Kasumi-1 (cell line): ENCODE measurements at places on chromosomes 6 and 20.

DNA sequence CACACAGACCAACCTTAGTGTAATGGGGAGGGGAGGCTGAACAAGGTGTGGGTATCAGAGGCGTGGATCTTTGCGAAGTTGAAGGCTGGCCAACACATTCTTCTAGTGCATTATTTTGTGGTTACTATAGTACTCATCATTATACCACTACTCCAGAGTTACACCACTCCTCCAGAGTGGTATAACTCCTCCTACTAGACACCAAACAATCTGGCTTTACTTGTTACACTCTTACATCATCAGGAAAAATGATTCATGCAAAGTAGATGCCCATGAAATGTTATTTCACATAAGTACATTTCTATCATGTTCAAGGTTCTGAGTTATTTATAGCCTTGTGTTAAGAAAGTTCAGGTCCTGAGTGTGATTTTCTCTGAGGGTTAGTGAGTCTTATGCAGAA, 443.1 kb upstream of the OPRM1 start:
- no peak for DNase-seq

DNA sequence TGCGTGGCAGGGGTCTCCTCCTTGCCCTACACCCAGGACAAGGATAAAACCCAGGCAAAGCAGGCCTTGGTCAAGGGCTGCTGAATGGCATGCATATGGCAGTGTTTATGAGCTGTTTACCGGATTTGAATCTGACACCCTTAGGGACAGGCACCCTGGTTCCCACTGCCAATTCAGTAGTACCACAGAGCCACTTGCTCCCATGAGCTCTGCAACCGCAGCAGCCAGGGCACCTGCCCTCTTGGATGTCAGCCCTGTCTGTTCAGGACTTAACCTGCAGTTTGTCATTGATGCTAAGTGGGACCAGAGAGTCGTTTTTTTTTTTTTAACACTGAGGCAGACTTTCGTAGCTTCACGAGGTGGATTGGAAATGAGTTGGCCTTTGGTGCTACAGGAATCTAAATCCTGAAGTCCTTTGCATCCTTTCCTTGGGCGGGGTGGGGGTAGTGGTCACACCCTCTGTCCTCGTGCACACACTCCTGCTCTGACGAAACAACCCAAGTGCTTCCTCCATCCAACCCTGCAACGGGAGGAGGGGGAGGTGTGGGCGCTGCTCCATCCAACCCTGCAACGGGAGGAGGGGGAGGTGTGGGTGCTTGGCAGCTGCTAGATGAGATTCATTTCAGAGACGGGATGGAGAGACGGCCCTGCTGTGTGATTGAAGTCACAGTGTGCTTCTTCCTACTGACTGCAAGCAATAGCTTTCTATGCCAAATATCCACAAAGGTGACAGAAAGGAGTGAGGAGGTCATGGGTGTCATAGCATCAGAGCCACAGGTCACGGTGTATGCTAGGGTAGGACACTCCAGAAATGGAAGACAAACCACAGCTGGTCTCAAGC, 166.5 kb downstream of the SMOC2 start:
- no peak for DNase-seq

GRCh38 chr6:89034586-89035251, 45.8 kb upstream of the PNRC1 start:
- DNase-seq = peak; percentile 70

GRCh38 chr6:112415366-112415765, 68.2 kb downstream of the RFPL4B start:
- DNase-seq = no peak

GRCh38 chr6:20286968-20287565, 74.8 kb upstream of the MBOAT1 start:
- no peak for DNase-seq

DNA sequence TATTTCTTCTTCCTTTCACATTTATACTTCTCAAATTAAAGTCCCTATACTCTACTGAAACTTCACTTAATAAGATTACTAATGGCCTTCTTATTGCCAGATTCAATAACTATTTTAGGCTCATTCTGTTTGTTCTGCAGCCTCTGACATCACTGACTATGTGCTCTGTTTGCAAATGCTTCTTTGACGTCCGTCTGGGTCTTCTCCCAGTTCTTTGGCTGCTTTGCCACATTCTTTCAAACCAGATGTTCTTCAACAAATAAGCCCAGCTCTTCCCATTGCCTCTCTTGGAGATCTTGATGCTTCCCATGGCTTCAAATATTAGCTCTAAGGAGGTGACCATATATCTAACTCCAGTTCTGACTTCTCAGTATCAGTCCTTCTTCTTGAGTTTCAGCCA, 117.4 kb downstream of the BTBD9 start:
- no peak for DNase-seq

GRCh38 chr6:150418827-150419594, 50.2 kb downstream of the IYD start:
- DNase-seq = peak; percentile 64

- no peak for DNase-seq
These were observed 139.7 kb downstream of the SYNDIG1 start for GRCh38 chr20:24608926-24609667.

DNA sequence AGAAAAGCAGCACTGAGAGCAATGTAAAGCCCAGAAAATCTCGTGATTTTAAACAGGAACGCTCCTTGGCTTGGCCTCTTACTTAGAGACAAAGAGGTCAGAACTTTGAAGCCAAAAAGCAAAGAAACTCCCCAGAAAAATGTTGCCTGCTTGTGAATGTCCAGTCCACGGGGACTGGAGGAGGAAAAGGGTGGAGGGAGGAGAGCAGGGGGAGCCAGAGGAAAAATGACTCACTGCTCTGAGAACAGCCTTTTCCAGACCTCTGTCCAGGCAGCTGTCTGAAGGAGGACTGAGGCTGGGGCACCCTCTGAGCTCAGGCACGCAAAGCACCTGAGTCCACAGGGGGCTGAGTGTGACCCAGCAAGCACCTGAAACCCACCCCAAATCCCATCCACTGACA, 64.7 kb downstream of the TRAM2 start:
- DNase-seq = no peak

DNA sequence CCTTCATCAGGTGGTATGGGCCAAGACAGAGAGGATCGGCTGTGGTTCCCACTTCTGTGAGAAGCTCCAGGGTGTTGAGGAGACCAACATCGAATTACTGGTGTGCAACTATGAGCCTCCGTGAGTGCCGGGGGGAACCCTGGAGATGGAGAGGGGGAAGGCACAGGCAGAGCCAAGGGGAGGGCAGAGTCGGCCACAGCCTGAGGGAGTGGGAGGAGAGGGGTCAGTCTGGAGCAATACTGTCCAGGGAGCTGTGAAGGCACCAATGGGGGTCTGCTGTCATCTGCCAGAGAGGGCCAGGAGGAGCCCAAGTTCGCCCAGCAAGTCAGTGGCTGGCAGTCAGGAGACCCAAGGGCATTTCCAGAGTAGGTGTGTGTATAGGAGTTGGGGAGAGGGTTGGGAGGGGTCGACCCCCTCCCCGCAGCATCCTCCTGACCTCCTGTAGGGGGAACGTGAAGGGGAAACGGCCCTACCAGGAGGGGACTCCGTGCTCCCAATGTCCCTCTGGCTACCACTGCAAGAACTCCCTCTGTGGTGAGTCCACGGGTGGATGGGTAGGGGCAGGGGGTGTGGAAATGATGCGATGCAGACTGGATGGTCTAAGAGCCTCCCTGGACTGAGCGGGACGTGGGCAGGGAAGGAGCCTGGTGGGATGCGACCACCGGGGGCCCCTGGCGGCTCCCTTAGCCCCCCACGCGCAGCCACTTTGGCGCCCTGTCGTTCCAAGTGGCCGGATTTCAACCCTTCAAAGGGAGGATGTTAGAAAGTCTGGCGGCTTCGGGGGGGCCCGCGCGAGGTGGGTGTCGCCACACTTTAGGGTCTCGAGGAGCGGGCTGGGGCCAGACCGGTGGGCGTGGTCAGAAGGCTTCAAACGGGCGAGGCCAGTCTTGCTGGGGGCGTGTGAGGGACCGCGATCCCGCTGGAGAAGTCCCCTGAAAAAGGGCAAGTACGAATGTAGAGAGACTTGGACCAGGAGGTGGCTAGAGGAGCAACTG, 7.2 kb downstream of the PI16 start:
- DNase-seq = no peak

- DNase-seq = peak; percentile 72
These were observed 120.6 kb upstream of the TMEM181 start for GRCh38 chr6:158439255-158439654.

DNA sequence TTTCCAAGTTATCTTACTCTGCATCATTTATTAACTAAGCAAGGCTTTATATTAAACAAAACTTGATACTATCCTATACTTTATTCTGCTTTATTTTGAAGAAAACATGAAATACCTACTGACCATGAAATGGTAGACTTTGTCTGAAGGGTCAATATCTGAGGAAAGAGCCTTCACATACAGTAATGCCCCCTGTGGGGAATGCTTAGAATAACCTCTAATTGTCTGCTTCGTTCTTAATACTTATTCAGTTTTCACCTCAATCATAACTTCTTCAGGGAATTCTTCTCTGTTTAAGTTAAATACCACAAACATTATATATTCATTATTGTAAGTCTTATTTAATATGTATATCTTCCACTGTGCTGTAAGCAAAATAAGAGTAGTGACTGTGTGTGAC, 498.9 kb upstream of the MANEA start:
- DNase-seq = no peak

GRCh38 chr6:118260833-118261232, 287.3 kb upstream of the PLN start:
- DNase-seq = no peak

- no peak for DNase-seq
These were observed 14.1 kb downstream of the NFATC2 start for GRCh38 chr20:51528263-51529027.
